Lung (tissue), 17 donors: ENCODE measurements at places on chromosomes 2 and 18. TPM values are rescaled to one million over a fixed set of nuclear protein-coding genes. Genes with fewer than 3 reads are reported as not detected.

GRCh38 chr2:177529166-177529565 is 136.6 kb downstream of the AGPS start:
- no peak for DNase-seq

GRCh38 chr18:45974088-45974536 is 7.0 kb upstream of the EPG5 start:
- peak; percentile 77 for DNase-seq

- DNase-seq, result no peak
Measured at GRCh38 chr2:55595536-55595935, 21.9 kb downstream of the PPP4R3B start.

DNA sequence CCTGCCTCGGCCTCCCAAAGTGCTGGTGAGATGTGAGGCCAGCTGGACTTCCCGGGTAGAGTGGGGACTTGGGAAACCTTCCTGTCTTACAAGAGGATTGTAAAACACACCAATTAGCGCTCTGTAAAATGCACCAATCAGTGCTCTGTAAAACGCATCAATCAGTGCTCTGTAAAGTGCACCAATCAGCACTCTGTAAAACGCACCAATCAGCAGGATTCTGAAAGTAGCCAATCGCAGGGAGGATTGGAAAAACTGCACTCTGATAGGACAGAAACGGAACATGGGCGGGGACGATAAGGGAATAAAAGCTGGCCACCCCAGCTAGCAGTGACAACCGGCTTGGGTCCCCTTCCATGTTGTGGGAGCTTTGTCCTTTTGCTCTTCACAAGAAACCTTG is 19.0 kb downstream of the RNF125 start:
- DNase-seq, result no peak

DNA sequence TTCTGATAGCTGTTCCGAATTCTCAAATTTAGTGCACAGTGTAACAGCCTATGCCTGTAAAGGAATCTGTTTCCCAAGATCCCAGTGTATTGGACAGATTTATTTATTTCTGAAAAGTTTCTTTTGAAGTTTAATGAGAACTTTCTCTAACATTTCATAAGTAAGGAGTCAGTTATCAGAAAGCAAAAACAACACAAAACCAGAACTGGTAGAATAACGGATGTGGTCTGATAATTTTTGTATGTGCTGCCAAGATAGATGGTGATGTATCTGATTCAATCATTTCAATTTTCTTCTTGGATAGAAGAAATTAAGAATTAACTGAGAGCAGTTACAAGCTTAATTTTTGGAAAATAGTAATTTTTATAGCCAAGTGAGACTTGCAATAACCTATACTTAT is 374.3 kb downstream of the SOCS6 start:
- DNase-seq, result peak; percentile 15

GRCh38 chr2:117948615-117949014 is 65.3 kb downstream of the CCDC93 start:
- DNase-seq, result no peak

- DNase-seq, result no peak
Measured at GRCh38 chr2:155161314-155161713, 462.8 kb downstream of the KCNJ3 start.

DNA sequence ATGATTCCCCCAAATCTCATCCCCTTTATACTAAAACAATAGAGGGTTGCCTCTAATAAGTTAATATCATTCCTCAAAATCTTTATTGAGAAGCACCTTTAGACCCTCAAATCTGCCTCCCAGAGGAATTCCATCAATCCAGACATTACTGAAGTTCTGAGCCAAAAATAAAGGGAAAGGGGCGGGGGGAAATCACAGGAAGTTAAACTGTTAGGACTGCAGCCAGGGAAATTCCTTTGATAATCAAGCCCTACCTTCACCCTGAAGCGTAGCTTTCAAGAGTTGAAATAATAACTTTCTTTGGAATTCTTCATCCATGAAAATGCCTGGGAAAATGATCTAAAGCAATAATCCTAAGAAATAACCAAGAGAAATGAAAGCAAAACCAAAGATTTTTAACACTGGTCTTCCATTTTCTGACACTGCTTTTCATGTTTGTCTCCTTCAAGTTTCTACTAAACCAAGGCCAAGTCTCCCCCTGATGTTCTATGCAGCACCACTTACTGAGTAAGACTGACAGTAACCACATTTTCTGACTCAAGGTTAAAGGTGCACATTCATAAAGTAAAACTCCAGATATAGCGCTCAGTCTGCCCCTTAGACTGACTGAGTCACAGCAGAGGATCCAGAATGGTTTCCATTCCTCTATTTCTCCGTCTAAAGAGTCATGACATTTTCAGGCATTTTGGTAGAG is 78.2 kb downstream of the TCF4 start:
- peak; percentile 21 for DNase-seq

DNA sequence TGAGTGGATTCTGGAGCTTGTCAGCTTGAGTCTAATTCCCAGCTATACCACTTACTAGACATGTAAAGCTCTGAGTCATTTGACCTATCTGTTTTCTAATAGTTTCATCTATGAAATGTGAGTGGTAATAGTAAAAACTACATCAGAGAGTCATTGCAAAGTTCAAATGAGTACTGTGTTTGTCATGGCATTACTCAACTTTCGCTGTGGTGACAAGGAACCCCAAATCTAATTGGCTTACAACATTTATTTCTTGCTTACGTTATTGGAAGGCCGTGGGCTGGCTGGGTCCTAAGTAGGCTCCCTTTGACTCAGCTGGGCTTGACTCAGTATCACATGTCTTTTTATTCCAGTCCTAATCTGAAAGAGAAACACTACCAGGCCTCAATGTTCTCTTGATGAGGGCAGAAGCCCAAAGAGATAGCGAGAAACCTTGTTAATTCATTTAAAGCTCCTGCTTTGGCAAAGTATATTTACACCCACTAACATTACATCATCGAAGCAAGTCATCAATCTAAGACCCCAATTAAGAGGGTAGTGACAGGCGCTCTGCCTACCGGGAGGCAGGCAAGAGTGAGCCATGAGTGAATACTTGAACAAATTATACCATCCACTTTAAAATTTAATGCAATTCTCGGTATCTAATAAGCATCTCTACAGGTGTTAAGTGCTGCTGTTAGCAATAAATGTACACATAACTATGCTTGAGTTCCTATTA is 431.8 kb upstream of the SPHKAP start:
- no peak for DNase-seq

DNA sequence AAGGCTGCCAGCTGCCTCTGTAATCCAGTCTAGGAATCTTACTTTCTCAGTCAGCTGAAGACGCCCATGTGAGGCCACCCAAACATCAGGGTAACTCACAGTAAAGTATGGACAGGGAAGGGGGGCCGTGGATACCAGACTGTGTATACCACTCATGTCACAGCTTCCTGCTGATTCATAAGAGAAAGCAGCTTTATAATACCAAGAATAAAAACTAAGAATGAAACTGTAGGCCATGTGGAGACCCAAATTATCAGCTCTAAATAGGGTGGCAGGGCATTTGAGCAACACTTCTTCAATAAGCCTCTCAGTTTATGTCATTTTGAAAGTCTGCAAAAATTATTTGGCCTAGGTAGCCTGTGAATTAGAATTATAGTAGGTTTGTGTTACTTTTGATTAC is 115.0 kb upstream of the CDCA7 start:
- no peak for DNase-seq

- DNase-seq, result no peak
Measured at GRCh38 chr2:221434142-221434541, 138.0 kb downstream of the EPHA4 start.

- no peak for DNase-seq
Measured at GRCh38 chr2:236970656-236971010, 115.1 kb upstream of the COPS8 start.

DNA sequence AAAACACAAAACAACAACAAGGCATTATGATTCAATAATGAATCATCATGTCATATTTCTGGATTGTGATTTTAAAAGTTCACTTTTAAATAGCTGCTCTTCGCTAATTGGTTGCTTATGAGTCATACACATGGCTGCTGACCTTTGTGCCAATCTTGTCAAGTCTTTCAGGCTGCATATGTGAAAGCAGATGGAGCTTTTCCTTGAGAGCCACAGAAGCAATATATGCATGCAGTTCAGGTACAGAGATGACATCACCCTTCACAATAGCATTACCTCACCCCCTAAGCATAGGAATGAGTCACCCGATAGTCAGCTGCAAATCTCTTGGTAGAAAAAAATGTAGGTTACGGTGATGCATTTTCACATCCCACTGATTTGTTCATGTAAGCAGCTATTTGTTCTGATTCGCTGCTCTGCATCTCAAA is 27.2 kb downstream of the EIF2AK3 start:
- peak; percentile 64 for DNase-seq

DNA sequence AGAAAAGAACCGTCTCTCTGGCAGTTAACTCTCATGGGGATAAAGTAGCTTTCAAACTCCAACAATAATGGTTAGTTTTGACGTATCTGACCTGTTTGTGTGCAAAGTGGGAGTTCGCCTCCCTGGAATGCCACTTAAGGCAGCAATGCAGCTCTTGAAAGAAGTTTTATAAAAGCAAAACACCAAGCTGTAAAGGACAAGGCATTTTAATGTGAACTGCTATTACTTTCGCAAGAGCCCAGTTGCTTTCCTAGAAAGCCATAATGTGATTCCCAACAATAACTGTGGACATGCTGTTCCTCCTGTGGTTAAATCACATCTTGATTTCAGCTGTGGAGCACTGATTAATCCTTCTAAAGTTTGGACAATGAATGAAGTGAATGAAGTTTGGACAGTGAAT is 303.7 kb downstream of the PTPRM start:
- DNase-seq, result peak; percentile 66

GRCh38 chr2:97645112-97645694 is 659 bp upstream of the COX5B start:
- DNase-seq, result no peak

GRCh38 chr18:55551227-55551626 is 36.8 kb downstream of the TCF4 start:
- no peak for DNase-seq

DNA sequence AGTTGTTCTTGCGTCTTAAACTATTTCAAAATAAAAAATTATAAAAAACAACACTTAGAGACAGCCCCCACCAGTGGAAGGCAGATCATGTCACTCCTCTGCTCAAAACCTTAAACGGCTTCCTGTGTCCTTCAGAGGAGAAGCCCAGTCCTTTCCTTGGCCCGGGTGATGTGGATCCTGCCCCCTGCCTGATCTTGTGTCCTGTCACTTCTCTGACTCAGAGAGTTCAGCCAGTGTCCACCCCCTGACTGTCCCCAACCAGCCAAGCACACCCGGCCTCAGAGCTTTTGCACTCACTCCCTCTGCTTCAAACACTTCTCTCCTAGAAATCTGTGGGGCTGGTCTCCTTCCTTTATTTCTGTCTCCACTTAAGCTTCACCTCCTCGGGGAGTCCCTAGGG is 35.4 kb downstream of the TOGARAM2 start:
- DNase-seq, result no peak

DNA sequence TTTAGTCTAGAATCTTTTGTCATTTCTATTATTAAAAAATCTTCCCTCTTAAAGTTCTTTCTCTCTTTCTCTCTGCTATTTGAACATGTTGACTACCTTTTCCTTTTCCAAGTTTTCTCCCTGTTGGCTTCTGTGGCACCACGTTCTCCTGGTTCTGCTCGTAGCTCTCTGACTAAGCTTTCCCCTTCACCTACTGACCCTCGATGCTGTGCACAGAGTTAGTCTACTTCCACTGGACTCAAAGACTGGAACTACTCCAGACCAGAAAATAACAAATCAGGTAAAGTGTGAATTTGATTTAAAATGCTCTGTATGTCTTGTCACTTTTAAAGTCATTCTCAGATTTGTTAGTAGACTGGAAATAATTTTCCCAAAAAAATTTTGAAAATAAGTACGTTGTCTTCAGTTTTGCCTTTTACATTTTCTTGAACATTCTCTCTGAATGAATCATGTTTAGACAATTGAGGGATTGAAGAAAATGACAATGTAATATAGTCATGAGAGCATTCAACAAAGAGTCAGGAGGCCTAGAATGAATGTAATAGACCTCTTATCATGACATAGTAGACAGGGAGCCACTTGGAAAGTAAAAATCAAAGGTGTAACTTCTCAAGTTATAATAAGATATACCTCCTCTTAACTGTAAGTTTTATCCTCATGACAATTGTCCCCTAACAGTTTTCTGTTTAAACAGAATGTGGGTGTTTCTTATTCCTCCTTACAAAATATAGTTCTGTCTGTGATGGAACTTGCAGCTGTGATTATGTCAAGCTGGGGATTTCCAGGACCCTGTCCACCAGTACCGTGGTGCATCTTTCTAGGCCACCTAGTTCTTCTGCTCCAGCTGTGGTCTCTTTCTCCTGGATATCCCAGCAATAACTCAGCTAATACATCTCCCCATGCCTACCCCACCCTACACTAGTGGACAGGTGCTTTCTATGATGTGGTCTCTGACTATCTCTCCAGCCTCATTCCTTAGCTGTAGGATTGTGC is 25.5 kb downstream of the ITPRID2 start:
- DNase-seq, result no peak

DNA sequence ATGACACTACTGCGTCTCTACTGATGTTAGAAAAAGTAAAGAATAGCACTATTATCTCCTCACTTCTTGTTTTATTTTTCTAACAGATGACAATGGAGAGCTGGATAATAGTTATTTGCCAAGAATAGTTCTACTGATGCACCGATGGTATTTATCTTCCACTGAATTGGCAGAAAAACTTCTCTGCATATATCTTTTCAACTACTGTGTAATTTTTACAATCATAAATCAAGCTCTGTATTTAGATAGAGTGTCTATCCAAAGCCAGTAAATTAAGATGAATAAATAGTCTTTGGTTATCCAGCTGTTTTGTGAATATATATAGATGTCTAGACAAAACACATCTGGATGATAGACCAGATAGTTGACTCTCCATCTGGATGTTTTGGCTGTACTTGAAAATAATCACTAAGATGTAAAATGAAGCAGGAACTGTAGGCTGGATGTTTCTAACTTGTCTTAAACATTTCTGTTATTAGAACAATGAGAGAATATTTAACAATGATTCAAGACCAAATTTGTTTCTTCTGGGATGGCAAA is 40.1 kb downstream of the RASGRP3 start:
- DNase-seq, result peak; percentile 33

DNA sequence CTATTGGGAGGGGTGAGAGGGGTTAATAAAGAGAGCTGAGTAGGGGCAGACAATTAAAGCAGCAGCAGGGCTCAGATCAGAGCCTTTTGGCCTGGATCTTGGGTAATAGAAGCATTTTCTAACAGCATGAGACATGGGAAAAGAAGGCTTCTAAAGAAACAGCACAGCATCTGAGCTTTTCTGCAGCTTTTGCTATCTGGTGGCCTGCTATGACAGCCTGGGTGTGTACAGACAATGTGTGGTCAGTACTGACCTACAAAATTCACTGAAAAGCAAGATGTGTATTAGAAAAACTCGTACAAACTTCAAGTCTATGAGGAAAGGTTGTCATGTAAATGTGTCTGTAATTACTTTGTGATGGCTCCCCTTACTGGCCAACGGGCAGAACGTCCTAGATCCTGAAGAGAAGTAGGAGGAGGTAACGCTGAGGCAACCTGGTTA is 95.6 kb downstream of the GALNT3 start:
- DNase-seq, result peak; percentile 77

- peak; percentile 90 for DNase-seq
Measured at GRCh38 chr2:60550178-60550983, 3.1 kb downstream of the BCL11A start.

The PAIP2B gene
- polyA plus RNA-seq, result 3.0 TPM

The OTOF gene
- polyA plus RNA-seq, result 0.03 TPM

The HS6ST1 gene
- polyA plus RNA-seq, result 15.1 TPM

The CD8B2 gene
- not detected for polyA plus RNA-seq

The FZD7 gene
- 4.4 TPM for polyA plus RNA-seq
